Activated CD4-positive, alpha-beta T cell treated with anti-CD3 and anti-CD28 coated beads, Interleukin-2, amount 10 ng/mL, durations not matched to agents 7 days and 5 days (primary cell): ENCODE measurements at places on chromosomes 3 and 15. TPM values are rescaled to one million over a fixed set of nuclear protein-coding genes. Genes with fewer than 3 reads are reported as not detected.

Gene SPG21
- total RNA-seq = 65.5 TPM

Gene CDC25A
- 23.5 TPM for total RNA-seq

Gene DPPA2
- total RNA-seq = not detected

DNA sequence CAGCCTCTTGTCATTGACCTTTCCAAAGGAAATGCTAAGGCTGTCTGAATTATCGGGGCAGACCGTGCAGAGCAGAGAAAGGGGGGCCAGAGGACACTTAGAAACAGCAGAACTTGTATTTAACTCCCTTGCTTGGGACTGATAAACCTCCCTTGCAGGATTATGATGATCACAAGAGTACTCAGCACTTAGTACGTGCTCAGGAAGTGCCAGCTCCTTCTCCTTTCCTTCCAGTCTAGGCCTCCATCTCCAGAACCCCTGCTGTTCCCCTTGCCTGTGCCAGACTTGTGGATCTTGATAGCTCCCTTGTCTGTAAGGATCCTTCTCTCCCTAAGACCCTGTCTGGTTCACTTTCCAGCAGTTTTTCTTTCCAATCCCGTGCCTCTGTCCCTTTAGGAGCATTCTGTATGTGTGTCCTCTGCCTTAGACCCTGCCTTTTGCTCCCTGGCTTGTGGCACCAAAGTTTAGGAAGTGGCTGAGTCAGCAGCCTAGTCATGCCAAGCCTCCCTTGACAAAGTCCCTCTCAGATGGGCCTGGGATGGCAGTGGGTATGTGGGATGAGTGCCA lies 747 bp downstream of the SORD start:
- peak overlapping the region; percentile 79 for H3K4me3 ChIP-seq
- peaks cover 2% of the 10 kb centered on the region for H3K36me3 ChIP-seq
- H3K27me3 ChIP-seq = peaks cover 10% of the 10 kb centered on the region
- peaks cover 23% of the 10 kb centered on the region for H3K4me1 ChIP-seq
- DNase-seq = no peak

GRCh38 chr3:89332793-89333192 lies 225.4 kb downstream of the EPHA3 start:
- H3K27ac ChIP-seq = no peak overlapping the region
- DNase-seq = no peak
- no peaks in the 10 kb centered on the region for H3K4me1 ChIP-seq
- no peaks in the 10 kb centered on the region for H3K27me3 ChIP-seq
- H3K4me3 ChIP-seq = no peak overlapping the region
